NCI-H2029 (cell line): ENCODE measurements at places on chromosomes 1 and 21.

- no peak for DNase-seq
Observed at GRCh38 chr1:58809325-58810010, 25.6 kb upstream of the JUN start.

DNA sequence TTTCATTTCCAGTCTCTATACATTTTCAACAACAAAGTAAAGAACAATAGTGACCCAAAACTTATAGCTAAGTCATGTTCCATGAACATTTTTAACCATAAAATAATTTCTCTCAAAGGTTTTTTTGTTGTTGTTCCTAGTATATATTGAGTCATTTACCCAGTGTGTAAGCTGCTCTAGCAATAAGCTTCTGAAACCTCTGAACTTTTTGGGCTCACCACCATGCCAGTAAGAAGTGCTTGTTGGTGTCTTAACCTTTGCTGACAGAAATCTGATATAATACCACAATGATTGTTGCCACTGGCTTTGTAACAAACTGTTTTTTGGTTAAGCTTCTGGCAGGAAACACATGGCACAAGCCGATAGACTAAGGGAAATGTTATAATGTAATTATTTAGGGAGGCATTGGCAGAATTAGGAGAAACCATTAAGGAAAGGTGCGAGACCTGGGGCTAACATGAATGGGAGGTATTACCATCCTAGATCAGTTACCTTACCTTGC lies 52.6 kb upstream of the UBE2U start:
- DNase-seq = no peak

DNA sequence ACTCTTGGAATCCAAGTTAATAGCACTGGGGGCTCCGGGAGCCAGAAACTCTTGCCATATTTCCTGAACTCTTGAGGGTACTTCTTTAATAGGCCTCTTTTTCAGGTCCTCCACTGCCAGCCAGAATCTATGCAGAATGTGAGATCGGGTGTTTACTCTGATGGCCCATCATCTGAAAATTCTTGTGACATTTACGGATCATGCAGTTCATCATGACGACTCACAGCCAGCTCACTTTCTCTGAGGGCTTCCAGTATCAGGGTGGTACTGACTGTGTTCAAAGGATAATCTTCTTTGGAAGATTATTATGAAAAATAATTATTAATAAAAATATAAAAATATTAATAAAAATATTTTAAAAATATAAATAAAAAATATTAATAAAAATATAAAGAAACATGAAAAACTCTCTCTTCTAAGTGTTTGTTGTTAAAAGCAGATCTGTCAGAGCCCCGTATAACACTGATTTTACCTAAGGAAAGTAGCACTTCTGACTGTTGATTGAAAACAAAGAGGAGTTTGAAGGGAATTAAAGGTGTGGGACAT lies 194.3 kb upstream of the GREM2 start:
- DNase-seq = no peak

- DNase-seq = no peak
Observed at GRCh38 chr1:241715956-241716355, 63.9 kb downstream of the WDR64 start.

DNA sequence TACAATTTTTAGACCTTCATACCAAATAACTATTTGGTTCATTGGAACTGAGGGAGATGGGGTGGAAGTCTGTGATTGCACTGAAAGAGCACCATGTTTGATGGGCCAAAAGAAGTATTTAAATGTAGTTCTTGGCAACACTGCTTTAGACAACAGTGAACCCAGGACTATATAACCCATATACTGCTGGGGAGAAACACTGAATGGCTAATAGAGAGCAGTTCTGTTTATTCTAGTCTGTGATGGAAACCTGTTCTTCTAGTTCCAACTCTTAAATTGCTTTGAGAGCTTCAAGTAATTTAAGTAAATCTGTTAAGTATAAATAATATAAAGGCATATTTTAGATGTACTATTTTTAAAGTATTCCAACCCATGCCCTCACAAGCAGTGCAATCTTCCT lies 96.3 kb downstream of the NIBAN1 start:
- DNase-seq = no peak

- DNase-seq = no peak
Observed at GRCh38 chr1:40792036-40792435, 8.4 kb downstream of the KCNQ4 start.

- DNase-seq = no peak
Observed at GRCh38 chr1:17031436-17031835, 19.7 kb upstream of the ATP13A2 start.

GRCh38 chr1:40662151-40662550 lies 3.3 kb downstream of the RIMS3 start:
- DNase-seq = no peak

GRCh38 chr1:116182019-116182714 lies 71.0 kb downstream of the MAB21L3 start:
- peak; percentile 9 for DNase-seq

GRCh38 chr1:6954591-6954990 lies 169.3 kb downstream of the CAMTA1 start:
- no peak for DNase-seq

DNA sequence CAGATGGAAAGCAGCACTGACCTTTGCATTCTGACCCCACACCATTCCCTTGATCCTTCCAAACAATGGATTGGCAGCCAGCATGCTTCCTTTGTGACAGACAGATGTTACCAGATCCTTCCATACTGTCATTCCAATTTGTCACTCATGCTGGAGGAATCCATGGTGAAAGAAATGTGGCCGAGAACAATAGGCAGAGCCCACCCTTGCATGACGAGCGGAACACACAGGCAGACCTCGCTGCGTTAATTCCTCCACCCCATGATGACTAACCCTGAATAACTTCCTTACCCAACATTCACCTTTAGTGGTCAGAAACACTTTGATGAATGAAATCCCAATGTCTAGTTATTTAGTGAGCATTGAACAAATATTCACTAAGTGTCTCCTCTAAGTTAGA lies 45.1 kb downstream of the PDPN start:
- no peak for DNase-seq

DNA sequence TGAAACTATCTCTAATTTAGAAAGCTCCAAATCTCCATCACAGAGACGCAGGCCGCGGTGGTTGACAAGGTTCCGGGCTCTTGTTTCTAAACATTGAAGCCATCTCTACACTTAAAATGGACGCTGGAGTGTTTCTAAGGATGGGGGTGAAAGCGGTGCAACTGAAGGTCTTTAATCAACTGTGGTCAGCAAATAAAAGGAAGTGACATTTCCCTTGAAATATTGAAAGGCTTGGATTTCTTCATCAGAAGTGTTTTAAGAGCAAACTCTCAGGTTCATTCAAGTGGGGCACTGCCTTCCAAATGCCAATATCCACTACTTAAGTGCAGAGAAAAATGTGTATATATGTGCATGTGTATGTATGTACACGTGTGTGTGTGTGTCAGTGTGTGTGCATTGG lies 117.3 kb downstream of the KAZN start:
- DNase-seq = no peak

GRCh38 chr21:14270631-14271030 lies 54.7 kb downstream of the RBM11 start:
- DNase-seq = no peak

DNA sequence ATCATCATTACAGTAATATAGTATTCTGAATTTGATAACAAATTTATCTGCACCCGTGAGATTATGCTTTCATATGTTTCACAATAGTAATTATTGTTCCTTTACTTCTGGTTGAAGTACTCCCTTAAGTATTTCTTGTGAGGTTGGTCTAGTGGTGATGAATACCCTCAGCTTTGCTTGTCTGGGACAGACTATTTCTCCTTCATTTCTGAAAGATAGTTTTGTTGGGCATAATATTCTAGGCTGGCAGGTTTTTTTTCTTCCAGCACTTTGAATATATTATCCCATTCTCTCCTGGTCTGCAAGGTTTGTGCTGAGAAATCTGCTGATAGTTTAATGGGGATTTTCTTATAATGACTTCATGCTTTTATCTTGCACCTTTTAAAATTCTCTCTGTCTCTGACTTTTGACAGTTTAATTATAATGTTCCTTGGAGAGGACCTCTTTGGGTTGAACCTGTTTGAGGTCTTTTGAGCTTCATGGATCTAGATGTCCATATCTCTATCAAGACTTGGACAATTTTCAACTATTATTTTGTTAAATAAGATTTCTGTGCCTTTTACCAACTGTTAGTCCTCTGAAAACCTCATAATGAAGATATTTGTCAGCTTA lies 371.5 kb upstream of the VAMP3 start:
- DNase-seq = no peak

- no peak for DNase-seq
Observed at GRCh38 chr1:167420510-167420909, 97.8 kb downstream of the CD247 start.

- DNase-seq = no peak
Observed at GRCh38 chr1:111127923-111128643, 11.8 kb downstream of the DRAM2 start.

GRCh38 chr1:195158091-195158490 lies 1450.1 kb downstream of the KCNT2 start:
- no peak for DNase-seq

DNA sequence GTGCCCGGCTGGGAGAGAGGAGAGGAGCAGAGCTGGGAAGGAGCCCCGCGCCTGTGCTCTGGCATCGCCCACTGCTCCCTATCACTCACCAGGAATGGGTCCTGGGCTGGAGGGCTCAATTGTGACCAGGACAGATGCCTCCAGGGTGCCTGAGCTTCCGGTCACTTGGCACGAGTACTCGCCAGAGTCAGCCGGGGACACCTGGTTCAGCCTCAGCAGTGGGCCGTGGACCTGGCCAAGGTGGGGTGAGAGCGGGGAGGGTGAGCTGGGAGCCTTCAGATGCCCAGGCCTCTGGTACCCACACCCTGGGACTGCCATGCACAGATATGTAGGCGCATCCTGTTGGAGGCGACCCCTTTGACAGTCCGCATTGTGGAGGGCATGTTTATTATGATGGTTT lies 31.1 kb downstream of the LDLRAD2 start:
- DNase-seq = no peak

- no peak for DNase-seq
Observed at GRCh38 chr1:146020058-146021049, 1.2 kb downstream of the HJV start.

GRCh38 chr1:53869454-53870117 lies 20.0 kb downstream of the YIPF1 start:
- DNase-seq = no peak

DNA sequence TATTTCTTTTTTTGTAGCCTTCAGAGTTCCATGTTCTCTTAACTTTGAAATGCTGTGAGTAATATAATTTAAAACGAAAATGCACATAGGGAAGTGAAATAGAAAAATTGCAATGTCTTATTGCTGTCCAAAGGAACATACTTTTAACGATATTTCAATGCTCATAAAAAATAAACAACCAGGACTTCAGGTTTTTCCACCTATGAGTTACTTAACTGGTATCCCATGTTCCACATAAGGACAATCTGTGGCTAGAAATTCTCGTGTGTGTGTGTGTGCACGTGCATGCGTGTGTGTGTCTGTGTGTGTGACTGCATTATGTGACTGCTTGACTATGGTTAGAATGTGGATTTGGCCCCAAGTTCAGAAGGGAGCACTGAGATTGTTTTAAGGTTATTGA lies 200.8 kb upstream of the ADGRL4 start:
- DNase-seq = no peak

GRCh38 chr1:245946905-245947304 lies 560.2 kb downstream of the SMYD3 start:
- DNase-seq = no peak

DNA sequence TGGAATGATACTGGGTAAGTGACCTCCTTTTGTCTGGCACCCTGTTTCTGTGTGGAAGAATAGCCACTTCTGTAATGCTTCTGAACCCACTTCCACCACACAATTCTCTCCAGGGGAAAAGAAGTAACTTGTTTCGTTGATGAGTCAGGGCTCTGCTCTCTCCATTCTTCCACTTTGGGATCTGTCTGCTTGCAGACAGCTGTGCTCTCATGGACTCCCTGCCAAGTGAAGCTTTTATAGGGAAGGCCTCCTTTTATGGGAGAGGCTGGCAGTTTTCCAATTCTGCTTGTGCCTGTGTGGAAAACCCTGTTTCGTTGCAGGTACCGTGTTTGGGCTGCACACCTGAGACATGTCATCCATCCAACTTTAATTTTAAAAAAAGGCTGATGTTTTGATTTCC lies 130.7 kb downstream of the GIPC2 start:
- DNase-seq = peak; percentile 60

DNA sequence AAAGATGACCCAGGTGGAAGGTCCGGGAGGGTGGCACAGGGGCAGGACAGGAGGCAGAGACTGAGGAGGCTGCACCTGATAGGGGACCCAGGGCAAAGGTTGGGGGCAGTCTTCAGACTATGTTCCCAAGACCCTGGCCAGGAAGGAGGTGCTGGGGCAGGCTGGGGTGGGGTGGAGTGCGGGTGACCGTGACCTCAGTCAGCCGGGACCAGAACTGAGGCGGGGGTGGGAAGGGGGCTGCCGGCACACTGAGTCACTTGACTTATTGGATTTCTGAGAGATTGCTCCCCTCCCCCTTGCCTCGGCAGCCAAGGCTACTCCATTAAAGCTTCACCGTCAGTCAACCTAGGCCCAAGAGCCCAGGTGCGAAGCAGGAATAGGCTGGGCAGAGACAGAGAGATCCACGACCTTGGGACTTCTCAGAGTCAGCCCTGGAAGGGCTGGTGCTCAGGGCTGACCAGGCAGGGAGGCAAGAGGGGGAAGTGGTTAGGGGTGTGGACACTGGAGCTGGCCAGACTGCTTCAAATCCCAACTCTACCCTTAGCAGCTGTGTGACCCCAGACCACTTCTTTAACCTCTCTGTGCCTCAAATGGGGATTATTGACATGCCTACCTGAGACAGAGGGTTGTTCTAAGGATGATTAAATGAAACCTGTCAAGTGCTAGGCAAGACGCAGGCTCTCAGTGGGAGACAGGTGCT lies 47.9 kb upstream of the LAPTM5 start:
- no peak for DNase-seq

- no peak for DNase-seq
Observed at GRCh38 chr1:110118636-110119396, 6.6 kb downstream of the UBL4B start.

DNA sequence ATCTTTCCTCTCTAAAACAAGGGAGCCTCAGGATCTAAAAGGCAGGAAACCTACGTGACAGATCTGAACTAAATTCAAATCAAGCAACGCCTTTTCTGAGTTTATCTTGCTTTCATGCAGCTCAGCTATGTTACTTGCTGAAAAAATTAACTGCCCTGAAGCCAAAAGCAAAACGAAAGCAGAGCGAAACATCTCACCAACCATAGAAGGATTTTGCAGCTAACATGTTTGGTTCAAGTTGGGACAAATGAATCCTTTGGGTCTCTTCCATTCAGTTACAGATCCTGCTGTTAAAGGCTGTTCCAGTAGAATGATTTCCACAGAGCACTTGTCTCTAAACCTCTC lies 482 bp downstream of the SLC2A5 start:
- DNase-seq = no peak

DNA sequence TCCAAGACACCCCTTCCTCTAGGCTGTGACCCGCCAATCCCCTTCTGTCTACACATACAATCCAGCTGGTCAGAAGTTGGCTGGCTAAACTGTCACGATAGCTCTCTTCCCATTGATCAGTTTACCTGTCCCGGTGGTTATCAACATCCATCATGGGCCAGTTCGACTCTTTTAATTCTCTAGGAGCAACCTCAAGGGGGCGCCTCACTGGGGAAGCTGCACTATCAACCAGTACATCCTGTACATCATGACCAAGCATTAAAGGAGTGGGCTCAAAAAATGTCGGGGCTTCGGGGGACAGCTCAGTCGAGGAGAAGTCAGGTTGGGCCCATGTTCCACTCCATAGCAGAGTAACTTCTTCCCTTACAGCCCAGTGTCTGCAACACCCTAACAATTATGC lies 53.2 kb upstream of the B3GALNT2 start:
- DNase-seq = no peak

- peak; percentile 87 for DNase-seq
Observed at GRCh38 chr1:40153073-40153770, 8.0 kb upstream of the RLF start.

GRCh38 chr1:169809370-169810095 lies 14.8 kb upstream of the METTL18 start:
- no peak for DNase-seq
